ENCODE measurements at places on chromosomes 5 and 9.
A peak's percentile ranks its signal among the peaks of the same experiment; 100 is the strongest.

GRCh38 chr5:143393524-143393923, 10.0 kb downstream of the NR3C1 start:
- DNase-seq, result no peak

GRCh38 chr9:5336688-5337087, 3.0 kb downstream of the RLN1 start:
- DNase-seq, result no peak

DNA sequence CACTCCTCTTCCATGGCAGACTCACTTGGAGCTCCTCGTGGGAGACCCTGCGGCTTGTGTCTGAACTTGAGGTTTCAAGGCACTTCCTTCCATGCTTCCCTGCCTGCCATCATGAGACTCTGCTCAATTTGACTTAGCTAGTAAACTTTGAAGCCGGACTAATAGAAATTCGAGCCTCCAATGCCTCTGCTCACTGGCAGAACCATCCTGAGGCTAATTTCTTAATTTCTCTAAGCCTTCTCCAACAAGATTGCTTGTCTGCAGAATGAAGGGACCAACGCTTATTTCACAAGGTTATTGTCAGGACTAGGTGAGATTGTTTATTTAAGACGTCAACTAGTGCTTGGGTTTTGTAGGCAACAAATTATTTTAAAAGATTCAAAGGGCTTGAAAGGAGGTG, 3.2 kb downstream of the POU4F3 start:
- DNase-seq, result no peak

DNA sequence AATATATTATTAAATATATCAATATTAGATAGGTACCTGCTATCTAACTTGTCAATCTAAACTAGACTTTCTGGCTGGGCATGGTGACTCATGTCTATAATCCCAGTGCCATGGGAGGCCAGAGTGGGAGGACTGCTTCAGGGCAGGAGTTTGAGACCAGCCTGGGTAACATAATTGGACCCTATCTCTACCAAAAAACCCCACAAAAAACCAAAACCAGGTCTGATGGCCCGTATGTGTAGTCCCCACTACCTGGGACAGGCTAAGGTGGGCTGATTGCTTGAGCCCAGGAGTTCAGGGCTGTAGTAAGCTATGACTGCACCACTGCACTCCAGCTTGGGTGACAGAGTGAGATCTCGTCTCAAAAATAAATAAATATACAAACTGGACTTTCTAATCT, 55.0 kb downstream of the PJA2 start:
- DNase-seq, result no peak

DNA sequence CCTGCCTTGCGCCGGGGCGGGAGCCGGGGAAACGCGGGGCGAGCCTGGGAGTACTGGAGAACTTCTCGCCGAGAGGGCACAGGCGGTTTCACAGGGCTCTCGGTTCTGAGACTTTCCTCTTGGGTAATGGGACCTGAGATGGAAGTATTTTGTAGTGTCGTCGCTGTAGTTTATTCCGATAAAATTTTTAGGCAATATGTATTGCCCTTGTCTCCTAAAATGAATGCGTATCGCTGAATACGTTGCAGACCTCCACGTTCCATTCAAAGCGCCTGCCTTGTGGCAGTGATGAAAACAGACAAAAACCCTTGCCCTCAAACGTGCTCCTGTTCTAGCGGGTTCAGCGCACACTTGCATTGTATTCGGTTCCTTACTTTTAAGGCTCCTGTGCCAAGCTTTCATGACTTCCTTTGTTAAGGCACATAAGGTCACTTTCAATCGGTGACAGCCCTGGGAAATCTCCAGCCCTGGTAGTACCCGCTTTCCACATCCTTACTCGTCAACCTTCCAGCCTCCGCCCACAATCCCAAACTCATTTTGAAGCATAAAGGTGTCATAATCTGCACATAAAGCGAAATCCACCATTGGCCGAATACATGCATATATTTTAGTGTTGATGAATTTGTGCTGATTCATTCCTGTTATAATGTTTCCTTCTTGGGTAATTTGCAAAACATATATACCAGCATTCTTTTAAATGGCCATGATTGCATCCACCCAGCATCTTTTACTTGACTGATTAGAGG, 694 bp downstream of the RMI1 start:
- peak; percentile 57 for DNase-seq

DNA sequence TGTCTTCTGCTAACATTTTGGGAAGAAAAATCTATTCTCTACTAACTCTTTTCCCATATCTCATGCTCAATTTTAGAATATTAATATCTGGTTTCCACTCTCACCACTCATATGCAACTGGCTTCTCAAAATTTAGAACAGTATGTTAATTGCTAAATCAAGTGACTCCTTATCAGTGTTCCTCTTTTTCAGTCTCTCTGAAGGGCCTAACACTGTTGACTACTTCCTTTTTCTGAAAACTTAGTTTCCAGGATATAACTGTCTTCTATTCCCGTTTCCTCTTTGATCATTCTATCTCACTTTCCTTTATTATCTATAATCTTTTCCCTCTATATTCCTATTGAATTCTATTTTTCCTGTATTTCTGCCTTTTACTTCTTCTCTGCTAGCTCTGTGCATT, 1717.2 kb upstream of the C9orf72 start:
- DNase-seq, result no peak
